ENCODE measurements at places on chromosomes 3 and 15.

GRCh38 chr15:92584105-92584504 lies 71.5 kb downstream of the FAM174B start:
- DNase-seq: no peak

GRCh38 chr3:4996771-4997291 lies 17.6 kb downstream of the BHLHE40 start:
- no peak for DNase-seq

- no peak for DNase-seq
These were observed 227.8 kb downstream of the TBC1D5 start for GRCh38 chr3:17514597-17514996.

- DNase-seq: no peak
These were observed 452.0 kb upstream of the MCTP2 start for GRCh38 chr15:93779341-93779740.

DNA sequence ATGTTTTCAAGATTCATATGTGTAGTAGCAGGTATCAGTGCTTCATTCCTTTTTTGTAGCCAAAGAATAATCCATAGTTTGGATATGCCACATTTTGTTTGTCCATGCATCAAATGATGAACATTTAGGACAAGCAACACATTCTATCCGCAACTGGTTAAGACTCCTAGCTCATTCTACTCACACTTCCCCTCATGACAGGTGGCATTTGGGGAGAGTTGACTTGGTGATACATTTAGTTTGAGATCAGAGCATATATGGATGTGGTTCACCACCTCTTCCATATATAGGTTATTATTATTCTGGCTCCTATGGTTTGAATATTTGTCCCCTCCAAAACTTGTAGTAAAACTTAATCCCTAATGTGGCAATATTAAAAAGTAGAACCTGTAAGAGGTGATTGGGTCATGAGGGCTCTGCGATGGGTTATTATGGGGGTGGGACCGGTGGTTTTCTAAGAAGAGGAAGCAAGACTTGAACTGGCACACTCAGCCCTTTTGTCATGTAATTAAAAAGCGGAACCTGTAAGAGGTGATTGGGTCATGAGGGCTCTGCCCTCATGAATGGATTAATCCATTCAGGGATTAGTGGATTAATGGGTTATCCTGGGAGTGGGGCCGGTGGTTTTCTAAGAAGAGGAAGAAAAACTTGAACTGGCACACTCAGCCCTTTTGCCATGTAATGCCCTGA lies 75.3 kb upstream of the HRH1 start:
- no peak for DNase-seq

DNA sequence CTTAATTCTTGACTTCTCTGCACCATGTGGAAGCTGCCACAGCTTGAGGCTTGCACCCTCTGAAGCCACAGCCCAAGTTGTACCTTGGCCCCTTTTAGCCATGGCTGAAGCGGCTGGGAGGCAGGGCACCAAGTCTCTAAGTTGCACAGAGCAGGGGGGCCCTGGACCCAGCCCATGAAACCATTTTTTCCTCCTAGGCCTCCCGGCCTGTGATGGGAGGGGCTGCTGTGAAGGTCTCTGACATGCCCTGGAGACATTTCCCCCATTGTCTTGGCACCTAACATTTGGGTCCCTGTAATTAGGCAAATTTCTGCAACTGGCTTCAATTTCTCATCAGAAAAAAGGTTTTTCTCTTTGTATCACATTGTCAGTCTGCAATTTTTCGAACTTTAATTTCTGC lies 92.8 kb upstream of the GALNT15 start:
- no peak for DNase-seq

DNA sequence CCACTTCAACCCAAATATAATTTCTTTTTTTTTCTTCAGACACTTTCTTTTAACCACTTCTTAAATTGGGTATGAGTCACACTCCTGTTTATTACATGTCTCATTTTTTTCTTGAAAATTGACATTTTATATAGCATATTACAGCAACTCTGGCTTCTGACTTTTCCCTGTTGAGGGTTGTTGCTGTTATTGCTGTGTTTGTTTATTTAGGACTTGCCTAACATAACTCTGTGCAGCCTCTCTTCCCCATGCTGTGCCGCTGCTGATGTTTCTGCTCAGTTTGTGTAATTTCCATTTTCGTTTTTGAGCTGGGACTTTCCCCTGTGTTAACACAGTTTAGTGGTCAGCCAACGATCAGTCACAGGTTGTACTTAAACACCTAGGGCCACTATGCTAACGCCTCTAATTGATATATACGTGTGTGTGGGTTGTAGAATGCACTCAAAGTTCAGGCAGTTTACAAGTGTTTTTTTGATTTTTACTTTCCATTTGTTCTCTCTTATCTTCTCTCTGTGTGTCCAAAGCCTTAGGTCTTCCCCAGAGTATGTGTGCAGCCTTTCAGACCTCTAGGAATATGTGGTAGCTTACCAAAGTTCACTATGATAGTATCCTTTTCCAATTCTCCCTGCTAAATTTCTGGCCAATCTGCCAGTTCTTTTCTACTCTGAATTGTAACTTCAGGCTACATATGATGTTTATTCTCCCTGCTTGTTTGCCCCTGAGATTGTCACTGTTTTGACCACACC lies 337.2 kb downstream of the ZBTB20 start:
- DNase-seq: no peak

DNA sequence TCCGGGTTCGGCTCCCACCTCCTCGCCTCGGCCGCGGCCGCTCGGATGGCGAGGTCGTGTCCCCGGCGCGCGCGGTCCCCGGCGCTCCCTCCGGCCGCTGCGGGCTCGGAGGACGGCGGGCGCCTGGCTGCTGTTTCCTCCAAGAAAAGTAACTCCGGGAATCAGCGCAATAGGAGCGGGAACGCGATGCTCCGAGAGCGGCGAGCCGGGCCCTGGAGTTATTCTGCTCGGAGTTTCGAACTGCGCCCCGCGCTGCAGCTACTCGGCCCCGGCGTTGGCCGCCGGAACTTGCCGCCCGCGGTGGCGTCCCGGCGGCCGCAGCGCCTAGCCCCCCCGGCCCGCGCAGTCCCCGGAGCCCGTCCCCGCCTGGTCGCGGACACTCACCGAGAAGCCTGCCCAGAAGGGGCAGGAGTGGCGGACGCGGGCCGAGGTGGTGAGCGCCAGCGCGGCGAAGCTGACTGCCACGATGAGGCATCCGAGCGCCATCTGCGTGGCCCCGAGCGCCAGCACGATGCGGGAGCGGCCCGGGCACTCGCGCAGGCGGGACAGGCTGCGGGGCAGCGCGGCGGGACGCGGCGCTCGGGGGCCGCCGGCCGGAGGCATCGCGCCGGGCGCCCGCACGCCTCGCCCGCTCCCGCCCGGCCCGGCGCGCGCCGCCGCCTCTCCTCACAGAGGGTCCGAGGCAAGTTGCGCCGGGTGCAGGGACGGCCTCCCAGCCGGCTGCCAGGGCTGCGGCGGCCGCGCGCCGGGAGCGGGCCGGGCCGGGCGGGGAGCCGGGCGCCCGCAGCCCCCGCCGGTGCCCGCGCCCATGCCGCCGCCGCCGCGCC lies 251.9 kb downstream of the TJP1 start:
- DNase-seq: no peak

DNA sequence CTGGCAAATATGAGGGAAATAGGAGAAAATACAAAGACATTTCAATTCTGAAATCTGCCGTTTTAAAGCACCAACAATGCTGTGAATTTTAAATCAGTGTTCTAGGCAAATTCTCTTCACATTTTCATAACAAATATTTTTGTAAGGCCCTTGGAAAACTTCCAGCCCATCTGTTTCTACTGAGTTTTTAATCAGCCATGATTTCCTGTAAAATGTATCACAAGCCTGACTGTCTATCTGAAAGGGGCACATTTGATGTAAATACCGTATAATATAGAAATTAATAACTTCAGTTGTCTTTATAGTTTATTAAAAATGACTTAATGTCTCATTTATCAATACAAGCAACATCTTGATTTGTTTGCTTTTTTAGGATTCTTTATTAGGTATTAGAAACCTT lies 454.7 kb downstream of the PYDC2 start:
- DNase-seq: no peak

DNA sequence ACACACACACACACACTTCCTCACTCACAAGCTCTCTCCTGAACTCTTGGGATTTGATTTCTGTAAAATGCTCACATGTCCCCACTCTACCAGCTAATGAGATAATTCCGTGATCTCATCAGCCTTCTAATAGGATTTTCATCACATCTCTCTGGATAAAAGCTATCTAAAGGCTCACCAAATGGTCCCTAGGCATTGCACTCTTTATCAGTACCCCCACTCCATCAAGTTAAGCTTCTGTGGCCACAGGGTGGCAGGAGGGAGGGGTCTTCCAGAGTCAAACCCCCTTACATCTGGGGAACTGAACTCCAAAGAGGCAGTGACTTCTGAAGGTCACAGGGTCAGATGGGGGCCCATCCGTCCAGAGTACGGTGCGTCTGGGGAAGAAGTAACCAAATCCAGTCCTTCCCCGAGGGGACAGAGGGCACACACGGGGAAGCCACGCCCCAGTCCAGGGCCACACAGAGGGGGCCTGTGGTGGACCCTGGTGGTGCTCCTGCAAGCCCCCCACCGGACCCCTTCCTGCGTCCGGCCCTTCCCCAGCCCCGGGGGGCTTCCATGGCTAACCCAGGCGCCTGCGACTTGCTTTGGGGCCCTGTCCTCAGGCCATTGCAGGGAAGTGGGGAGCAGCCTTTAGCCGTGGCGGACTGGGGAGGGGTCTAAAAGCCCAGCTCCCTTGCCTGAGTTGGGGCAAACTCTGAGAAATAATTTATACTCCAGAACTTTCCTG lies 25.5 kb downstream of the CPN2 start:
- no peak for DNase-seq

- DNase-seq: no peak
These were observed 5.5 kb downstream of the TMEM266 start for GRCh38 chr15:76065245-76065644.

- peak; percentile 54 for DNase-seq
These were observed 46.3 kb downstream of the GABRG3 start for GRCh38 chr15:27017168-27017809.

DNA sequence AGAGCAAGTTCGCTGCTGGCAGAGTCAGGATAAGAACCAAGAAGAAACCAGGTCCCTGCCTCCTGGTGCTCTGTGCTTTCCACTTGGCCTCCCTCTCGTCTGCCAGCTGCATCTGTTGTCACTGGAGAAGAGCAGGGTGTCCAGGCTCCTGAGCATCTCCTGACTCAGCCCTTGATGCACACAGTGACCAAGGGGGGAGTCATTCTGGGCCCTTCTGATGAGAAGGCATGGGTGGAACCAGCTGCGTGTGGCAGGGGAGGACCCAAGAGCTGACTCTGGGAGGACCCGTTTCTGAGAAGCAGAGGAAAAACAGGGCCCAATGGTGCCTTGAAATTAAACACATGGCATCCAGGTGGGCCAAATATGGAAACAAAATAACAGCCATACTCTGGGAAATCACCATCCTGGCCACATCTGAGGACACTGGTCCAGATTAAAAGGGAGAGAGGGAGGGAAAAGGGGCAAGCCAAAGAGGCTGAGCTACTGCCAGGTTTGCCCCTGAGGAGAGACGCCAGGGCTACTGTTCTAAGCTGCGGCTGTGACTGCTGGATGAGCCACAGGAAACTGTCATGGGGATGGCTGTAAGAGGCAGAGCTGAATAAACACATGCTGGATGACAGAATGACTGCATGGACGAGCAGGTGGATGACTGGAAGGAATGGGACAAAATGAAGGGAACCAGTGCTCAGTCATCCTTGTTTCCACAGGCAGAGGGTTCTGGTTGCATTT lies 58.1 kb upstream of the CA12 start:
- DNase-seq: no peak

DNA sequence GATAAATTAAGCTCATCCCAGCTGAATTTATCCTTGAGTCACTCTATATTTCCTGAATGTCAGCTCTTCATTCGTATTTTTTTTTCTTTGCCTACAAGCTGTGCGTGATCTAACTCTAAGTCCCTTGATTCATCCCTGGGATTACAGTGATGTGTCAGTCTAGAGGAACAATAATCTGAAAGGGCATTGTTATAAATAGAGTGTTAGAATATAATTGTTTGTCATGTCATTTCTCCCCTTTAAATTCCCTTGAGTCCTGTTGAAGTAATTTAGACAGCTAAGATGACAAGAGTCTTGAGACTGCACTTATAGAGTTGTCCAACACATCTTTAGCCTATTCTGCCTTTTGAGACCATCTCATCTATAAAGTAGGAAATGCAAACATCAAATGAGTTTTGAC lies 621.8 kb downstream of the ZIC1 start:
- DNase-seq: no peak

DNA sequence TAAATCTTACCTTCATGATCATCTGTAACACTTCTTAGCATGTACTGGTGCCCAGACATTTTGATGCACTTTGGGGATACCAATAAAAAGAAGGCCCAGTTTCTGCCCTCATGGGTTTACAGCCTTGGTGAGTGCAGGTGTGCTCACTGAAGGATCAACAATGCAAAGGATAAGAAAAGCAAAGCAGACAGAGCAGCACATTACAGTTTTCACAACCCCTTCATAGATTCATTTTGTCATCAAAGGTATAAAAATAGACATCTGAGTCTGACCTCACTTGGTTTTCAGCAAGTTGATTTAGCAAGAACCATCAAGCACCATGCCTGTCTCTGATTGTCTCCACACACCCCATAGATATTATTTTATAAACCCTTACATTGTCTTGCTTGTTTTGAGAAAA lies 77.6 kb downstream of the BFSP2 start:
- no peak for DNase-seq

DNA sequence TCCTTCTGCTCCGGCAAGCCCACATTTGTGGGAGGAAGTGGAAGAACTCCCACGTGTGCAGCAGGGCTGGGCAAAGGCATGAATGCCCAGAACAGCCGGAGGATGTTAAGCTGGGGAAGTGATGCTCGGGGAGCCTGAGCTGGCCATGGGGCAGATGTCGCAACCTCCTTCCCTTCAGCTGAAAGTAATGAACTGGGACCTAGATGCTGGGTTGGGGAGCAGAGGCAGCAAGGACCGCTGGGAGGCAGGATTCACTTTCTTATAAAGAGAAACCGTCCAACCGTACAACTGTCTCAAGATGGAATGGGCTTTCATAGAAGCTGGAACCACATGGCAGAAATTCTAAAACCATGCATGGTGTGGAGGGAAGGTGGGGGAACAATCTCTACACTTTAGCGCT lies 290.9 kb downstream of the OCA2 start:
- DNase-seq: no peak

DNA sequence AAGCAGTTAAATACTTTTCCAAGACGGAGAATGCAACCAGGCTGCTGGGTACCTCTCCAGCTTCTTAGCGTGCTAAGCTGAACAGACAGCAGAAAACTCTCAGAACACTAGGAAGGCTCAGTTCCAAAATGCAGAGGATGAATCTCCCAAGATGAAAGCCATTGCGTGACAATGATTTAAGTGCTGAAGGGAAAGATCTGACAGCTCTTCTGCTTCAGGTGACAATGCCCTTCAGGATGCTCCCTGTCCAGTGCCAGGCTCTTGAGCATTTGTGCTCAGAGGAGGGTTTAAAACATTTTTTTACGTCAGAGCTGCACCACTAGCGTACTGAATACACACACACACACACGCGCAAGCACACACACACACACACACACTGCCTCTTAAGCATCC lies 26.3 kb downstream of the ARHGEF3 start:
- no peak for DNase-seq

GRCh38 chr3:114953800-114954199 lies 193.3 kb downstream of the ZBTB20 start:
- no peak for DNase-seq
